A375 (cell line): ENCODE measurements at places on chromosomes 2 and 18. TPM values are rescaled to one million over a fixed set of nuclear protein-coding genes. Genes with fewer than 3 reads are reported as not detected.

FABP1 gene
- total RNA-seq, result 0.30 TPM in 1 of 2 replicates, not detected in the other

SERPINB11 gene
- total RNA-seq, result not detected in 2 replicates

TRIB2 gene
- 36.7 and 48.0 TPM in 2 replicates for total RNA-seq

TNFRSF11A gene
- 0.80 and 2.5 TPM in 2 replicates for total RNA-seq

AGXT gene
- total RNA-seq, result not detected in 2 replicates

ABCG5 gene
- not detected in 2 replicates for total RNA-seq

TXNDC2 gene
- 0.08 TPM in 1 of 2 replicates, not detected in the other for total RNA-seq

CLEC4F gene
- not detected in 2 replicates for total RNA-seq

NEB gene
- total RNA-seq, result 0.40 and 1.1 TPM in 2 replicates

CRYGD gene
- total RNA-seq, result not detected in 2 replicates

ZFAND2B gene
- 17.7 and 22.0 TPM in 2 replicates for total RNA-seq

SPP2 gene
- not detected in 2 replicates for total RNA-seq

IMMT gene
- 132 and 144 TPM in 2 replicates for total RNA-seq

TFPI gene
- 3.0 and 6.7 TPM in 2 replicates for total RNA-seq

LIPG gene
- total RNA-seq, result 0.38 and 0.72 TPM in 2 replicates

GALNT1 gene
- total RNA-seq, result 21.1 and 27.9 TPM in 2 replicates

PCARE gene
- 0.04 TPM in 1 of 2 replicates, not detected in the other for total RNA-seq

LYPD1 gene
- 23.1 and 29.0 TPM in 2 replicates for total RNA-seq

POTEF gene
- total RNA-seq, result 15.5 and 16.4 TPM in 2 replicates

IL36G gene
- total RNA-seq, result not detected in 2 replicates

KIAA2012 gene
- 0.08 TPM in 1 of 2 replicates, not detected in the other for total RNA-seq

CENPO gene
- 33.2 and 35.5 TPM in 2 replicates for total RNA-seq

ANKRD29 gene
- 5.9 and 10.1 TPM in 2 replicates for total RNA-seq

COBLL1 gene
- total RNA-seq, result 2.8 and 2.9 TPM in 2 replicates

CPO gene
- total RNA-seq, result not detected in 2 replicates

CDK5R2 gene
- total RNA-seq, result 0.03 TPM in 1 of 2 replicates, not detected in the other

RNF144A gene
- 26.9 TPM in 2 replicates for total RNA-seq

HAAO gene
- total RNA-seq, result not detected in 2 replicates

MROH2A gene
- not detected in 2 replicates for total RNA-seq

ETAA1 gene
- 15.5 and 17.7 TPM in 2 replicates for total RNA-seq

HTR2B gene
- total RNA-seq, result not detected in 2 replicates

ASPRV1 gene
- 0.34 and 0.61 TPM in 2 replicates for total RNA-seq

POTEC gene
- 0.88 and 0.91 TPM in 2 replicates for total RNA-seq

B3GNT2 gene
- 7.9 and 9.2 TPM in 2 replicates for total RNA-seq

CD8B2 gene
- total RNA-seq, result not detected in 2 replicates

ASXL3 gene
- total RNA-seq, result not detected in 2 replicates

NYAP2 gene
- total RNA-seq, result not detected in 2 replicates

PIEZO2 gene
- 0.79 and 3.7 TPM in 2 replicates for total RNA-seq

ZSWIM2 gene
- total RNA-seq, result not detected in 2 replicates

GPR45 gene
- not detected in 2 replicates for total RNA-seq

FMNL2 gene
- total RNA-seq, result 33.7 and 38.6 TPM in 2 replicates

DPYSL5 gene
- total RNA-seq, result 2.4 and 3.0 TPM in 2 replicates

PTGR3 gene
- total RNA-seq, result 7.1 and 12.8 TPM in 2 replicates

LAMA3 gene
- total RNA-seq, result 0.98 and 1.1 TPM in 2 replicates

G6PC2 gene
- not detected in 2 replicates for total RNA-seq

KATNAL2 gene
- 1.5 and 3.3 TPM in 2 replicates for total RNA-seq

FBLN7 gene
- total RNA-seq, result 0.11 and 0.21 TPM in 2 replicates

GKN1 gene
- not detected in 2 replicates for total RNA-seq

NCOA1 gene
- total RNA-seq, result 5.0 and 5.8 TPM in 2 replicates

MAP4K4 gene
- total RNA-seq, result 78.9 and 80.2 TPM in 2 replicates

L3MBTL4 gene
- 0.27 and 0.72 TPM in 2 replicates for total RNA-seq

RAB6D gene
- not detected in 2 replicates for total RNA-seq

DGKD gene
- total RNA-seq, result 20.3 and 22.8 TPM in 2 replicates

CHRND gene
- total RNA-seq, result not detected in 2 replicates

CACNB4 gene
- total RNA-seq, result 0.11 and 0.34 TPM in 2 replicates

INHA gene
- total RNA-seq, result 0.83 and 1.7 TPM in 2 replicates

EGR4 gene
- 0.05 TPM in 1 of 2 replicates, not detected in the other for total RNA-seq

UGT1A10 gene
- total RNA-seq, result not detected in 2 replicates

ZNF521 gene
- 10.4 and 12.2 TPM in 2 replicates for total RNA-seq

MAB21L4 gene
- not detected in 2 replicates for total RNA-seq
